ENCODE measurements at places on chromosomes 1 and 21.

GRCh38 chr1:1232796-1233566 is 944 bp downstream of the B3GALT6 start:
- no peak for DNase-seq

GRCh38 chr1:84701376-84701775 is 11.1 kb upstream of the SSX2IP start:
- DNase-seq, result no peak

- peak; percentile 9 for DNase-seq
These were observed 29.2 kb upstream of the OR2B11 start for GRCh38 chr1:247487057-247487456.

GRCh38 chr1:205447457-205448341 is 8.1 kb downstream of the BLACAT1 start:
- DNase-seq, result no peak

DNA sequence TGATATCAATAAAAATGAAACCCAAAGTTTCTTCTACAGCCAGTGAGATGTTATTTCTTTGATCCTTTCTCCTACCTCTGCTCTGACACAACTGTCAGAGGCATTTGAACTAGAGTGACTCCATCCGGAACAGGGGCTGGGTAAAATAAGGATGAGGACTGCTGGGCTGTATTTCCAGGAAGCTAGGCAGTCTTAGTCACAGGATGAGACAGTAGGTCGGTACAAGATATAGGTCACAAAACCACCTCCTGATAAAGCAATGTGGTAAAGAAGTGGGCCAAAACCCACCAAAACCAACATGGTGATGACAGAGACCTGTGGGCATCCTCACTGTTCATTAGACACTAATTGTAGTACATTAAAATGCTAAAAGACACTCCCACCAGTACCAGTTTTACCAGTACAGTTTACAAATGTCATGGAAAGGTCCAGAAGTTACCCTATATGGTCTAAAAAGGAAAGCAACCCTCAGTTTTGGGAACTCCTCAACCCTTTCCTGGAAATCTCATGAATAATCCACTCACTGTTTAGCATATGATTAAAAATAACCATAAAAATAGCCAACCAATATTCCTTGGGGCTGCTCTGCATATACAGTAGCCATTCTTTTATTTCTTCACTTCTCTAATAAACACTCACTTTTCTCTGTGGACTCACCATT is 96.7 kb downstream of the GABPA start:
- no peak for DNase-seq

DNA sequence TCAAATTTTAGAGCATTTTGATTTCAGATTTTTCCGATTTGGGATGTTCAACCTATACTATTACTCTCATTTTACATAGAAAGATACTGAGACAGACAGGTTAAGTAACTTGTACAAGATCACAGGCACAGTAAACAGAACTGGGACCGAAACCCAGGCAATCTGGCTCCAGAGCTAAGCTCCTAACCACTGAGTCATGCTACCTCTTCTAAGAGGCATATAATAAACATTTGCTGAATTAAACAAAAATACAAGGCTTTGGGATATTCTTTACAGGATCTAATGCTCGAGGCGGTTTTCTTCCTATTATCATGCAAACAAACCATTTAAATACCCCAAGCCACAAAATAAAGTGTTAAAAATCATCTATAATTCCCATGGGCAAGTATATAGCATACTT is 50.3 kb downstream of the MCOLN2 start:
- DNase-seq, result no peak

DNA sequence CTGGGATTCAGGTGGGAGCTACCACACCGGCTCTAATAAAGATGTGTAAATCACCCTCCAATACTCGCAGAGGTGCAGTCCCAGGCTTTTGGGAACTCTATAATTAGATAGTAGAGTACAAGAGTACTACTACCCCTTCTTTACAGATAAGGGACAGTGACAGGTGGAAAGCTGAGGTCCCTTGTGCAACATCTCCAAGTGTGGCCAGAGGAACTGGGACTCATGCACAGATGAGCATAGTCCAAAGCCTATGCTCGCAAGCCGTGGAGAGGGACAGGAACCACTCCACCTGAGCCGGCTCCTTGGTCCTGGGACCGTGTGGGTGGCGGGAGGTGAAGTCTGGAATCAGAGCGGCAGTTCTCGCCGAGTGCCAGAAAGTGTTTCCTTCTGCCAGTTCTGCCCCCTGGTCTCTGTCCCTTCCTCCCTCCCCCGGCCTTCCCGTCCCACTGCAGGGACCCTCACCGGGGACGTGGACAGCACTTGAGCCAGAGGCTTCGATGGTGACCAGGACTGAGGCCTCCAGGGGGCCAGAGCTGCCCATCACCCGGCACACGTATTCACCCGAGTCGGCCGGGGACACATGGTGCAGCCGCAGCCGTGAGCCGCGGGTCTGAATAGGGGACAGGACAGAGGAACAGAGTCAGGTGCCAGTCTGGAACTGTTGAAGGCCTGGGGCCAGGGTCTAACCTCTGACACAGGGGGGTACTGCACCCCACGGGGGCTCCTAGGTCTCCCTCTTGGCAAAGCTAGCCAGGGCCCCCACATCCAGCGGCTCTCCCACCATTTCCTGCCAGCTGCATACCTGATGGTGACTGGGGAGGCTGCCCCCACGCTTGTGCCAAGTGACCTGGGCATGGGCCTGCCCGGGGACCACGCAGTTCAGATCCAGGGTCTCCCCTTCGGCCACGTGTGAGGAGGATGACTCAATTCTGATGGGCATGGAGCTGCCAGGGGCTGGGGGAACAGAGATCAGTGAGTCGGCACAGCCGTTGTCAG is 33.9 kb downstream of the LDLRAD2 start:
- no peak for DNase-seq

DNA sequence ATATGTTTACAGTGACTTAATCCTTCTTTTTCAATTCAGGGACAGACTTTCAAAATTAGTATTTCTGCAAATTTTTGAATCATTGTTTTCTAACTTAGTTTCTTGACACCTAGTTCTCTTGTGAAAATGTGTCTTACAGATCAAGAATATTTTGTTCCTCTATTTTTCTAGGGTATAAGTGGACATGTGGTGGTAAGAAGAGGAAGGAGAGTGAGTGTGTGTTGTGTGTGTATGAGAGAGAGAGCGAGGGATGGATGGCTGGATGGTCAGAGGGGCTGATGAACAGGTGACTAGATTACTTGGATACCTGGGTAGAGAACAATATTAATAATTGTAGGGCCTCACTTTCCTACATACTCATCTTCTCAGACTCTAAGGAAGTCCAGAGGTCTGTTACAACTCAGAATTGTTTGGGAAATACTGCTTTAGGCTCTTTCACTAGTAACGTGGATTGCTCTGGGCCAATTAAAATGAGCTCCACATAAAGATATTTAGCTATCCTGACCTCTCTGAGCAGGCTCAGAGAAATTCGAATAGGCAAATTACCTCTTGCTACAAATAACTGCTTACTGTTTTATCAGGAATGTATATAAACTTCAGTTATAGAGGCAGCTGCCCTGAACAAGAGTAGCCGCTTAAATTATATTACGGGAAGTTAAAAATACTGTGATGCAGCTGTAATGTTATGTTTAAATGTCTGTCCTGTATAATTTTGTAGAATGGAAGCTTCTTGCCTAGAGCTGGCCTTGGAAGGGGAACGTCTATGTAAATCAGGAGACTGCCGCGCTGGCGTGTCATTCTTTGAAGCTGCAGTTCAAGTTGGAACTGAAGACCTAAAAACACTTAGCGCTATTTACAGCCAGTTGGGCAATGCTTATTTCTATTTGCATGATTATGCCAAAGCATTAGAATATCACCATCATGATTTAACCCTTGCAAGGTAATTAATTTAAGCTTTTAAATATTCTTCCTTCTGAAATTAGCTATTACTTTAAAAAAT is 19.7 kb downstream of the GPSM2 start:
- no peak for DNase-seq

GRCh38 chr1:17581389-17582123 is 42.1 kb downstream of the ARHGEF10L start:
- no peak for DNase-seq

GRCh38 chr1:59671066-59671952 is 143.4 kb upstream of the HOOK1 start:
- DNase-seq, result no peak

Data from activated naive CD4-positive, alpha-beta T cell treated with Interleukin-2 at 50 U/mL for 16 hours (primary cell).